ENCODE measurements at places on chromosomes 12 and 14. TPM values are rescaled to one million over a fixed set of nuclear protein-coding genes. Genes with fewer than 3 reads are reported as not detected.

KLRD1 gene
- polyA plus RNA-seq: 0.46 TPM

TAS2R31 gene
- not detected for polyA plus RNA-seq

KRT71 gene
- polyA plus RNA-seq: not detected

FAM222A gene
- polyA plus RNA-seq: 27.7 TPM
